ENCODE measurements at places on chromosomes 11 and 22. TPM values are rescaled to one million over a fixed set of nuclear protein-coding genes. Genes with fewer than 3 reads are reported as not detected.

The PATE2 gene
- 0.22 TPM for total RNA-seq

The OR8B12 gene
- total RNA-seq = not detected

The PATE4 gene
- total RNA-seq = not detected

The PATE1 gene
- total RNA-seq = not detected

The GGTLC3 gene
- not detected for total RNA-seq

The SCT gene
- not detected for total RNA-seq

The C11orf71 gene
- 3.4 TPM for total RNA-seq

The LRRN4CL gene
- 12.2 TPM for total RNA-seq

The OR4A16 gene
- not detected for total RNA-seq

The SIRT3 gene
- total RNA-seq = 6.2 TPM
